ENCODE measurements at places on chromosomes 6 and 20.

DNA sequence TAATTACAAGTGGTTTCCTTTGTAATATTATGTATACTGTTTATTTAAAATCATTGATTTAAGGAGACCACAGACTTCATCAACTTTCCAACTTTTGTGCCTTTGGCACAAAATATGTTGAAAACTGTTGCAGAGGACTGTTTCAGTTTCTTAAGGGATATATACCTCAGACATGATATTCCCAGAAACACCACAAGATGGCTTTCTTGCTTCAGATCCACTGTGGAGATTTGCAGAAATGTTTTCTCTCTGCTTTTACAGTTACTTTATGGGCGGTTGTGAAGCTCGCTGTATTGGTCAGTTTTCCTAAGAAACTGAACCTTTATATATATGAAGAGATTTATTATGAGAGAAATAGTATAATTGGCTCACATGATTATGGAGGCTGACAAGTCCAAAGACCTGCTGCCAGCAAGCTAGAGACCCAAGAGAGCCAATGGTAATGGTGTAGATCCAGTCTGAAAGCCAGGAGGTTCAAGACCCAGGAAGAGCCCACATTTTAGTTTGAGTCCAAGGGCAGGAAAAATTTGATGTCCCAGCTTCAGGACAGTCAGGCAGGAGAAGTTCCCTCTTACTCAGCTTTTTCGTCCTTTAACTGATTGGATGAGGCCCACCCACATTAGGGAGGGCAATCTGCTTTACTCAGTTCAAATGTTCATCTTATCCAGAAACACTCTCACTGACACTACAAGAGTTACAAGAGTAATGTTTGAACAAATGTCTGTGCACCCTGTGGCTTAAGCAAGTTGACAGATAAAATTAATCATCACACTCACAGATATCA is 12.8 kb downstream of the ME1 start:
- DNase-seq, result no peak

GRCh38 chr6:89758830-89759229 is 60.8 kb downstream of the MDN1 start:
- DNase-seq, result no peak

- peak; percentile 46 for DNase-seq
Observed at GRCh38 chr20:32975698-32976674, 28.2 kb downstream of the SUN5 start.

DNA sequence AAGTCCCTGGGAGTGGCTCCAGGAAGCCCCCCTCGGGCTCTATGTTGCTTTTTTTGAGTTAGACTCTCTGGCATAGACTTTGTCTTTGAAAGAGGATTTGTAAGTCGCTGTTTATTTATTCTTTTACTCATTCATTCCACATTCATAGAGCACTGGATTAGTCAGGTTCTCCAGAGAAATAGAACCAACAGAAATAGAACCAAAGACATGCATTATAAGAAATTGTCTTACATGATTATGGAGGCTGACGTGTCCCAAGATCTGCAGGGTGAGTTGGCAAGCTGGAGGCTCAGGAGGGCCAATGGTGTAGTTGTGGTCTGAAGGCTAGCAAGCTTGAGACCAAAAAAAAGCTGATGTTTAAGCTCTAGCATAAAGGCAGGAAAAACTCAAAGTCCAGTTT is 98.3 kb upstream of the CHD6 start:
- no peak for DNase-seq

DNA sequence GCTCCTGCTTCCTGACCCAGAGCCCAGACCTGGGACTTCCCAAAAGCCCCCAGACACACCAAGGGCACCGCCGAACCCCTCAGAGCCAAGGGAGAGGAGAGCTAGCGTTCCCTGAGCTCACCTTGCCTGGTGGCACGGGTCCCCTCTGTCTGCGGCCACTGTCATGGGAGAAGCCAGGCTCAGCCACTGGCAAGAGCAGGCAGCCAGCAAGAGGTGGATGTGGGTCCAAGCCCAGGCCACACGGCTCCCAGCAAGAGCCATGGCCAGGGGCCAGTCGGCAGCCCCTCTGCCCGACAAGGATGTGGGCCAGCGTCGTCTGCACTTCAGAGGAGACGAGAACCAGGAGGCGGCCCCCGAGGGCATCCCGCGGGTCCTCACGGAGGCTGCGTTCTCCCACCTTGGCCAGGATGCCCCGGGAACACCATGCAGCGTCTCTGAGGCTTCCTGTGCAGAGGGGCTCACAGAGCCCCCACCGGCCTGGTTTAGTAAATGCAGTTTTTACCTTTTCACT is 2.2 kb upstream of the PPDPF start:
- DNase-seq, result no peak

DNA sequence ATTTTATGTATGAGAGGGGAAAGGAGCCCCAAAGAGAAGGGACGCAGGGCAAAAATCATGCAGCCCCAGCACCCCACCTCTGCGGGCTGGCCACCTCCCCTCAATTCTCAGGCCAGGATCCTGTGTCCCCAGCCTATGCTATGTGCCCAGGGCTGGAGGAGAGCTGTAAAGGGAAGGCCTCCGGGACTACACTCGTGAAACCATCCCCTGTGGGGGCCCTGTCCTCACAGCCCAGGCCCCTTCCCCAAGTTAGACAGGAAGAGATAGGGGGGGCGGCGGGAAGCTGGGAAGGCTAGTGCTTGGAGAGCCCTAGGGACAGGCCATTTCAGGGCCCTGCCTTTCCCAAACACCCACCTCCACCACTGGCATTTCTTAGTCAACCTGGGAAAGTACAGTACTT is 1.4 kb upstream of the COL11A2 start:
- DNase-seq, result no peak

Data from upper lobe of right lung (tissue), 1 donor.